Memory B cell (primary cell): ENCODE measurements at places on chromosomes 1 and 21.

- DNase-seq, result no peak
Observed at GRCh38 chr1:2436876-2437275, 24.5 kb upstream of the PEX10 start.

GRCh38 chr1:42439940-42440339, 15.9 kb downstream of the ZMYND12 start:
- no peak for DNase-seq

GRCh38 chr1:8276173-8276914, 41.6 kb upstream of the SLC45A1 start:
- DNase-seq, result no peak

GRCh38 chr1:150288382-150288781, 5.3 kb upstream of the MRPS21 start:
- DNase-seq, result no peak

GRCh38 chr1:89666640-89667039, 33.7 kb downstream of the LRRC8C start:
- no peak for DNase-seq

DNA sequence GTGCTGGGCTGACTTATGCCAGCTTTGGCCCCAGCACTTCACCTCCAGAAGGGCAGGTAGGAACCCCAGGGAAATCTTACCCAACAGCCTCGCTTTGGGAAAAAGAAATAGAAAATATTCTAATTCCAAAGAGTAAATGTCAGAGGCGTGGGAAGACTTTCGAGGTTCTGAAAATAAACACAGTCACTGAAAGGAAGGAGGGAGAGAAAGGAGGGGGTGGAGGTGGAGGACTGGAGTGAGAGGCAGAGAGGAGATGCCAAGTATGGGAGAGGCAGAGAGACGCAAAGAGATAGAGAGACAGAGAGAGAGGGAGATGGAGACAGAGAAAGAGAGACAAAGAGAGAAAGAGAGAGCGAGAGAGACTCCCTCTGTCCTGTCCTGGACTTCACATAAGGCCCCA, 395.0 kb downstream of the PTPRU start:
- no peak for DNase-seq

- DNase-seq, result no peak
Observed at GRCh38 chr1:156434989-156435544, 65.5 kb downstream of the MEF2D start.

- DNase-seq, result no peak
Observed at GRCh38 chr21:45295576-45296365, 8.1 kb upstream of the POFUT2 start.

- no peak for DNase-seq
Observed at GRCh38 chr21:36089946-36090345, 20.1 kb downstream of the CBR1 start.

DNA sequence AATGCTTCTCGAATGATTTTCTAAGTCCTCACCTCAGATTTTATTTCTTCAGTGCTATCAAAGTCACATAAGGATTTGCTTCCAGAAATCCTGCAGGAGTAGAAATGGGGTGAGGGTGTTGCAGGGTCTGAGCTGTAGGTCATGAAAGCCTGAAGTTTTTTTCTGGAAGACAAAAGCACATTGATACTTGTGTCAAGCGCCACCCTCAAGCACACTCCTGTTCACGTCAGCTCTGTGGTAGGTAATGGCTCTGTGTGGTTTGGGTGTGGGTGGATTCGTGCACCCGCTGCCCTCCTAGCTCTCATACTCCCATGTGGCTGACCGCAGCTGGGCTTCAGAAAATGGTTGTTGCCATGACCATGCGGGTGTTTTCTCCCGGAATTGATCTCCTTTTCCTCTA, 39.9 kb downstream of the AKNAD1 start:
- no peak for DNase-seq

DNA sequence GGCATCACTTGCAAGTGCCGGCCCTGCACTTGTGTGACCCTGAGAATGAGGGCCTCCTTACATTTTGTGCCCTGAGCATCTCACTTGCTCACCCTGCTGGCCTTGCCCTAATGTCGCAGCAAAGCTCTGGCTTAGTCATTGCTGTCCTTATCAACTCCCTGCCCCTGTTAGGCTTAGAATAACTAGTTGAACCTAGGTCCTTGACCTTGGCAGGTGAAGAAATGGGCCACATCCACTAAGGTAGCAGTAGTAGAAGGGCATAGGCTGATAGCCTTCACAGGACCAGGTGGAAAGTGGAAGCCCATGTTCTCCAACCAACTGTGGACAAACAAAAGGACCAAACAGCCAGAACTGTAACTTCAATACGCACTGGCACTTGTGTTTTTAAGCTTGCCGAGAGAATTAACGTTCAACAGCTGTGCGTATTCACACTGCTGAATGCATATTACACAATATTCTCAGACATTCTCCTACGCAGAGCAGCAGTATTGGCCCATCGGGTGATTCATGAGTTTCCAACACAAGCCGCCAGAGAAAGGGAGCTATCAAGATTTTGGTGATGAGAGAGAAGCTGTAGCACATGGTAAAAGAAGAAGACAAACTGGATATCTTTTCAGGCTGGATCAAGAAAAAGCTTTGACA, 27.7 kb upstream of the PTGFRN start:
- DNase-seq, result no peak

DNA sequence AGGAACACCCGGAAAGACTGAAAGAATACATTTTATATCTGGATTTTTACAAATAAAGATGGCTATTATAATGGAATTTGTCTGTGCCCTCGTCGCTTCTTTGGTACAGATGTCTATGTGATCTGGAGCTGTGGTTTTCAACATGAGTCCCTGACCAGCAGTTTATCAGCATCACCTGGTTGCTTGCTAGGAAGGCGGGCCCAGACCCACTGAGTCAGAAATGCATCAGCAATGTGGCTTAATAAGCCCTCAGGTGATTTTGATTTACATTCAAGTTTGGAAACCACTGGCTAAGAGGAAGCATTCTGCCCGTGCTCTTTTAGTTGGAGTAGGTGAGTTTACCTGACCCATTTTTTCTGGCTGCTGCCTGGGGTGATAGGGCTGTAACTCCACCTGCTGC, 31.7 kb downstream of the ATP1A1 start:
- no peak for DNase-seq

DNA sequence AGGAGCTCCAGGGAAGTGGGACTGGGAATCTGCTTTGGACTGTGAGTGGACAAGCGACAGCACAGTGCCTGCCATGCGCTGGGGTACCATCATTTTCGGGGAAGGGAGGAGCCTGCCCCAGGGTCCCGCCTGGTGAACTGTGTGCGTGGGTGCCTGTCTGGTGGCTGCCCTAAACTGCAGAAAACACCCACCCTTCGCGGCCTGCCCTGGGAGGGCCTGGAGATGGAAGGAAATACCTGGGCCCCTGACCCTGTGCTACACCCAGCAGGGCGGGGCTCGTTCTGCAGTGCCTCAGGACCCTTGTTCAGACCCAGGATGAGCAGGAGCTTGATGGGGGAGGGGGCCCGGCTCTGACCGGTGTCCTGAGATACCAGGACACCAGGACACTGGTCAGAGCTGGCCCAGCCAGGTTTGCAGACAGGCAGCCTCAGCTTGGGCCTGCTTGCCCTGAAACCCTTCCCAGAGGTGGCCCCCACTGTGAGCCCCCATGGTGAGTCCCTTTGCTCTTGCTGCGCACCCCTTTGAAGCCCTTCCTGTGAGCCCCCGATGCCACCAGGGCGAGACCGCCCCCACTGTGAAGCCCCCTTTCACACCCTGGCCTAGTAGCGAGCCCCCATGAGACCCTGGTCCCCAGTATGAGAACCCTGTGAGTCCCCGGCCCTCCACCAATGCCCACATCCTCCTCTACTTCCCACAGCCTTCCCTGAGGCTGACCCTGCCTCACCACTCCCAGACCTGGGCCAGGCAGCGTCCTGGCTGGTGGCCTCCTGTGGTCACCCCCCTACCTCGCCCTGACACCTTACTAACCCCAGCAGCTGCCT, 2.6 kb downstream of the GJC2 start:
- DNase-seq, result no peak

DNA sequence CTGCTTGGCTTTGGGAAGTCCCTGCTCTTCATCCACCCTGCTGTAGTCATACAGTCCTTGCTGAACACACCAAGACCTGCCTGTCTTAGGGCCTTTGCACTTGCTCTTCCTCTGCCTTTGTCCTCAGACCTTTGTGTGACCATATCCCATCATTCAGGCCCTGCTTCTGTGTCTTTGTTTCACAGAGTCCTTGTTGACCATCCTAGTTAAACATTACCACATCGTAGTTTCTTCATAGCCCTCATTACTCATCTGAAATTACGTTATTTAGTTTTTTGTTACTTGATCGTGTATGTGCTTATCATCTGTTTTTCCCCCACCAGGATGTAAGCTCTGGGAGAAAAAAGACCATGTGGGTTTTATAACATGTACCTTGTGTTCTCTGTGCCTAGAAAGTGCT, 18.3 kb upstream of the SPRR5 start:
- DNase-seq, result no peak

DNA sequence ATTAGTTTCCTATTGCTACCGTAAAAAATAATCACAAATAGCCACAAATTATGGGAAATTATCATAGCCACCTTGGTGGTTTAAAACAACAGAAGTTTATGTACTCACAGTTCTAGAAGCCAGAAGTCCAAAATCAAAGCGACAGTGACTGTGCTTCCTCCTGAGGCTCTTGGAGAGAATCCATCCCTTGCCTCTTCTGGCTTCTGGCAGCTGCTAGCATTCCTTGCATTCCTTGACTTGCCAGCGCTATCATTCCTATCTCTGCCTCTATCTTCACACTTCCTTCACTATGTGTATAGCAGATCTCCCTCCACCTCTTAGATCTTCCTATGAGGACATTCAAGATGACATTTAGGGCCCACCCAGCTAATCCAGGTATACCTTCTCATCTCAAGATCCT, 180.1 kb upstream of the USP25 start:
- DNase-seq, result no peak

DNA sequence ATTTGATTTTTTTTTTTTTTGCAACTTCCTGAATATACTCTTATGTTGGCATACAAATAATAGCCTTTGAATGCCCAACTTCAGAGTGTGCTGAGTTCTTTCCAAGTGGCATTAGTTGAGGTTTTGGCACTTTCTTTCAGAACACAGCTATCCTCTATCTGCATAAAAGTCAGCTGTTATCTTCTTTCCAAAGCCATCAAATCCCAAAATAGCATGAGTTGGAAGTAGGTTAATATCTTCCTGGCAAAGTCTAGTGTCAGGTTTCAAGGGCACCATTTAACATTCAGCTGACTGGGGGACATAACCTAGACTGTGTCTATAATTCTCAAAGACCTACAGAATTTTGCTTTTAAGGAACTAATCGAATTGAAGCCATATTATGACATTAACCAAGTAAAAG, 223.9 kb downstream of the PLPP3 start:
- DNase-seq, result no peak

DNA sequence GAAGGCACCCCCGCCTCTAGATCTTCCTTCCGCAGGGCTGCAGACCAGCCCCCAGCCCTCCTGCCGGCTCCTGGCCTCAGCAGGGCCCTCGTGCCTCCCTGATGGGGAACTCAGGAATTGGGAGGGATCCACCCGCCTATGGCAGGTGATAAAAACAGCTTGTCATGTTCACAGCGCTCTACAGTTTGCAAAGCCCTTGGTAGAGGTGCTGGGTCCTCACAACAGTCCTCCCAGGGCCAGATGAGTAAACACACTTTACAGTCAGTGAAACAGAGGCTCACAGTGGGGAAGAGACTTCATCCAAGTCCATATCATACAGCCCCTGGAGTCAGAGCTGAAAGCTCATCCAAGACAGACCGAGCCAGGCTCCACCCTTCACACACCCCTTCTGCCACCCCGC, 97.0 kb upstream of the IFFO2 start:
- DNase-seq, result no peak

DNA sequence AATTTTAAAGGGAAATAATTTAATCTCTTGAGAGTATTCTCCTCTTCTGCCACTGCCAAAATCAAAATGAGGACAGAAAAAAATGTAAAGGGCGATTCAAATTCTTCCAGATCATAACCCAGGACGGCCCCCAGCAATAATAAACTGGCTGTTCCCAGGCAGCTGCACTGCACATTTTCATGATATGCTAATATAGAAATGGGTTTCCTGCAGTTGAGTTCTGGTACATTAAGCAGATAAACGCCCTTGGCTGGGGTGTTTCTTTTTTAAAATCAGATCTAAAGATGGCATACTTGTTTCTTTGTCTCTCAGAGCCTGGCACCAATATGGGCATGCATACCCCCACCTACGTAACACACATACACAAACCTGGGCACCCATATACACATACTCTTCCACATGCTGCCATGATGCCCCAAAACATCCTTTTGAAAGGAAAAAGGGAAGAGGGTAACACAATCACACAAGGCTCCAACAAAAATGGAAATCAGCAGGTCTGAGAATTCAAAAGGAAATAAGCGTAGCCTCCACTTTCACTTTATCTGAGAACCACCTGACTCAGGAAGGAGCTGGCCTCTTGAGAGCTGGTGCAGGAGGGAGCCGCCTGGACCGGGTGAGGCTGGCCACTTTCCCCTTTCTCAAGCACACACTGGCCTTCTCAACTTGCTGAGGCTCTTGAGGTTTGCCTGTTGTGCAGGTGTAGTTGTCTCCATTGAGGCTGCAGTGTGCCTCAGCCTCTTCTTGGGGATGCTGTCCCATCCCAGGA, 653.4 kb downstream of the KIF26B start:
- no peak for DNase-seq

GRCh38 chr21:39581414-39581813, 31.3 kb upstream of the B3GALT5 start:
- DNase-seq, result no peak

- DNase-seq, result no peak
Observed at GRCh38 chr1:84892705-84893618, at the start of gene LPAR3. LPAR3 (minus strand) TSS chr1:84893206; CDS start chr1:84866120, 27,086 bp downstream.

GRCh38 chr1:167790117-167790516, 68.3 kb downstream of the MPZL1 start:
- no peak for DNase-seq

GRCh38 chr1:87778896-87779295, 450.2 kb downstream of the LMO4 start:
- no peak for DNase-seq

- DNase-seq, result no peak
Observed at GRCh38 chr21:32278103-32278502, 746 bp downstream of the MIS18A start.

GRCh38 chr1:215397106-215397505, 170.0 kb upstream of the KCTD3 start:
- no peak for DNase-seq

DNA sequence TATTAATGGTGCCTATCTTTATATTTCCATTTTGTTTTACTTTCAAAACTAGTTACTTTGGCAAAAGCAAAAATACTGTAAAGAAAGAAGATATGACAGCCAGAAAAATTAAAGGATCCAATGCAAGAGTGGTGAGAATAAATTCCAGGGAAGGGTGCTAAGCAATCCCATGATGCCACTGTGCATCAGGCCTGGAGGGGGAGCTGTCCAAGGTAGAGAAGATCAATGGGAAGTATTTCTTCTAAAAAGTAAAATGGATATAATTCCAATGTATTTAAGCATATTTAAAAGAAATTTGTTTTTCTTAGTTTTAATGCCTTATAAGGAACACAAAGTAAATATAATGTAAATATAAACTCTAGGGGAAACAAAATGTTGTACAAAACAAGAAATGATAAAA, 1382.2 kb upstream of the B3GALT2 start:
- no peak for DNase-seq

GRCh38 chr1:237141502-237141901, 99.5 kb downstream of the RYR2 start:
- no peak for DNase-seq
